ENCODE measurements at places on chromosomes 11 and 22.

- no peak for DNase-seq
Observed at GRCh38 chr22:47175151-47176025, 412.9 kb downstream of the TBC1D22A start.

DNA sequence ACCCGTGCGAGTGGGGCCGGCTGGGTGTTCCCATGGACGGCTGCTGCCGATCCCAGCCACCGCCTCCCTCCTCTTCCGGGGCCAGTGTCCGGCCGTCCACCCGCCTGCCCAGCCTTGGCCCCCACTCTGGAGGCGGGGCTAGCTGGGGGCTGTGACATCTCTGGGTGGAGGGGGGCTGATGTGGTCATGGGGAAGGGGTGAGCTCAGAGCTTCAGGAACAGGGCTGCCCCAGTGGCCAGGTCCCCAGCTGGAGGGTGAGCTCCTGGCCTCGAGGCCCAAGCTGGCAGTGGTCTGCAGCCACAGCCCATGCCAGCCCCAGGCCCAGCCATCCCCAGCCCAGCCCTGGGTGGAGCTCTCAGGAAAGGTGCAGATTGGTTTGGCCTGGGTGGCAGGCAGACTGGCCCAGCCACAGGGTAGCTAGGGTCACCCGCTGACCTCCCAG lies 2.7 kb downstream of the INS start:
- DNase-seq, result no peak

DNA sequence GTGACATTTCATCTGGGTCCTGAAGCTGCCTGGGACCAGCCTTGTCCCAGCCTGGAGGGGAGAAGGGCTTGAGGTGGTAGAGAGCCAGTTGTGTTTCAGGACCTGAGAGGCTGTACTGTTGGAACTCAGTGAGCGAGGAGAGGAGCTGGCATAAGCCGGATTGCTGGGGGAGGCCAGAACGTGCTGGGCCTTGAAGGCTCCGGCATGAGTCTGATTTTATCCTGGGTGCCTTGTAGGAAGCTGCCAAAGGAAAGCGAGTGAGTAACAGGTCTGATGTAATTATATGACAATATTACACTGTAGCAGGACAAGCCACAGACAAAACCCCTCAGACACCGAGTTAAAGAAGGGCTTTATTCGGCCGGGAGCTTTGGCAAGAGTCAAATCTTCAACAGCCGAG lies 17.2 kb downstream of the AP2A2 start:
- no peak for DNase-seq

DNA sequence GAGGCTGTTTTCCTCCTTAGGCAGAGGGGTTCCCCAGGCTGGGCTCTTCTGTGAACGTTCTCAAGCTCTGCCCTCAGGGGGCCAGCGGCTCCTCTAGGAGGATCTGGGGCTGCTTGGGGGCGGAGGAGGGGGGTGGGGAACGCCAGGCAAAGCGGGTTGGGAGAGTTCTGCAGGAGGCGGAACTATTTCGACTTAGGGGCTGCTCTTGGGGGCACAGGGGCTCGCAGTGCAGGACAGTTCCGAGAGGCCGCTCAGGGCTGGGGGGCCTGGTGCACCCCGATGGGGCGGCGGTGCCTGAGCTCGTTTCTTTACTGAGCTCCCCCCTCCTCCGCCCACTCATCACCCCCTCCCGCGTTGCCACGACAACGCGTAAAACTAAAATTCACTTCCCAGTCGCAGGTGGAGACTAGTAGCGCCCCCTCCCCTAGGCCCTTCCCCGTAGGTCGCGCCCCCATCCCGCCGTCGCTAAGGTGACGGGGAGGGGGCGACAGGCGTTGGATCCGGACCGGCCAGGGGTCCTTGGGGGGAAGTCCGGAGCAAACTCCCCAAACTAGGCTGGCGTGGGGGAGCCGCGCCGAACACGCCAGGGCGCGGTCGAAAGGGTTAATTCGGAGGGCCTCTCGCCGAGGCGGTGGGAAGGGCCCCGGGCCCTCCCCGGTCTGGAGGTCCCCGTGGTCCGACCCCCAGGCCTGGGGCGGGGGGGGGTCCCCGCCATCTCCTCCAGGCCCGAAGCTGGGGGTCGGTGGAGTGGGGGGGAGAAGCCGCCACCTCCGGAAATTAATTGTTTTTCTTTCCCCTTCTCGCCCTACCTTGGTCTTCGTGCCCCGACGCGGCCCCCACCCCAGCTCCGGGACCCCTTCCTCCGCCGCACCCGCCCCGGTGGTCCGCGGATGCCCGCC lies 857 bp downstream of the SHANK3 start:
- no peak for DNase-seq

DNA sequence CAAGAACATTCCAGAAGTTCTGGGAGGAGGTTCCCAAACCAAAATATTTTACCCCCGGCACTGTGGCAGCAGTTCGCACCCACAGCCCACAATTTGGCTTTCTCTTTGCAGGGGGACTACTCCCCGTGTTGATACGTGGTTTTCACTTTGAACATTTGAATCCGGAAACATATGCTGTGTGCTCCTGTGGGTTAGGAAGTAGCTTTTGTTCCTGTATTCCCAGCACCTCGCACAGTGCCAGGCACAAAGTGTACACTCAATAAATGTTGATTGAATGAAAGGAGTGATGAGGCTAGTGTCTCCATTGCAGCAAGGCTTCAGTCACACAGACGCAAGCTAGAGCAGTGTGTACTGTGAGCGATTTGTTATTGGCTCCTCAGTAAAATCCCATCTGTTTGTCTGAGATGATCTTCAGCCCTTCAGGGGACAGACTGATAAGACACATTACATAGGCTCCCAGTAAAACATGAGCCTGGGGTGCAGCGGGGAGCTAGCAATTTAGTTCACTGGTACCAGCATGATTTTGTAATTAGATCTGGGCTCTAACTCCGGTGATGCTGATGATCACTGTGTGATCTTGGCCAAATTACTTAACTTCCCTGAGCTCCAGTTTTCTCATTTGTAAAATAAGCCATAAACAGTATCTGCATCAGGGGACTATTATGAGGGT lies 2.2 kb downstream of the LAYN start:
- DNase-seq, result no peak
